ENCODE measurements at places on chromosomes 13 and 19.

- no peak for DNase-seq
Observed at GRCh38 chr19:5292822-5293611, 47.6 kb downstream of the PTPRS start.

DNA sequence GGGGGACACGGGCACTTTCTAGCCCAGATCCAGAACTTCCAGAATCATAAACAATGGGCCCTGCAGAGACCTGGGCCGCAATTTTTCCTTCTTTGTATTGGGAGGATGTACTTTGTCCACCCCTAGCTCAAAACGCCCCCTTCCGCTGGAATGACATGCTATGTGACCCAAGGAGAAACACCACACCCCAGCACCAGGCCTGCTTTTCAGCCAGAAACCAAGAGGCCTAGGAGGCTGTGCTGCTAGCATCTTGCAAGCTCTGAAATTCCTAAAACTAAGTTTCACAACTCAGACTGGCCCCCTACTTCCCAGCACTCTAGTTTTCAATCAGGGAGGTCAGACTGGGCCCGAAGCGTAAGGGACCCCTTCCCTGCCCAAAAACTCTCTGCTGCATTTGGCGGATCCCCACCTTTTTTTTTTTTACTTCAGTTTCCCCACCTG is 538 bp downstream of the LSM4 start:
- DNase-seq: no peak

- DNase-seq: no peak
Observed at GRCh38 chr13:99854366-99854765, 117.2 kb downstream of the ZIC5 start.

- no peak for DNase-seq
Observed at GRCh38 chr19:23183251-23183650, 66.4 kb downstream of the ZNF730 start.

- DNase-seq: peak; percentile 76
Observed at GRCh38 chr19:41431426-41432386, 4.5 kb upstream of the B3GNT8 start.

DNA sequence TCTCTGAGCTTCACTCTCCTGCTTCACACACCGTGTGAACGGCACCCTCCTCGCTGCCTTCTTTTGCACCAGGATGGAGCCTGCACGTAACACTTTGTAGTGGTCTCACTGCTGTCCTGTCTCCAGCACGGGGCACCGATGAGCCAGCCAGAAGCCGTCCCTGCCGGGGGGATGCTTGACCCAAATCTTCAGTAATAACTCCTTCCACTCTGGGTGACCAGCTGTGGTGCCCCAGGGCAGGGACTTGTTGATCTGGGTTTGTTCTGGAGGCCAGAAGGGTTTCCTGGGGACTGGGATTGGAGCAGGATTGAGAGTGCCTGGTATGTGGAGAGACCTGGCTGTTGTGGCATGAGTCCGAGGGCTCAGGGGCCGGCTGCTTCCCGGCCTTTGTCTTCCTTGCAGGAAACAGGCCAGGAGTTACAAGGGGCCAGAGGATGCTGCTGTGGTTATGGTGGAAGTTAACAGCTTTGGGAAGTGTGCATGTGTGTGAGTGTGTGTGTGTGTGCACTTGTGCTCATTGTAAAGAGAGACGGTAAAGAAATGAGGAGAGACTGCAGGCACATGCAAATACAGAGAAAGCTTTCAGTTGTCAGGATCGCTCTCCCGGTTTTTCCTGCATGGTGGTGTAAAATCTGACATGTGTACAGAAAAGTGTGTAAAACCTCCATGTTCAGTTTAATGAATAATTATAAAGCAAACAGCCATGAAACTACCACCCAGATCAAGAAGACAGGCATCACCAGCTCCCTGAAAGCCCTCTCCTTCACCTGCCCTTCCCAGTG is 18.9 kb downstream of the PAK4 start:
- DNase-seq: peak; percentile 25

DNA sequence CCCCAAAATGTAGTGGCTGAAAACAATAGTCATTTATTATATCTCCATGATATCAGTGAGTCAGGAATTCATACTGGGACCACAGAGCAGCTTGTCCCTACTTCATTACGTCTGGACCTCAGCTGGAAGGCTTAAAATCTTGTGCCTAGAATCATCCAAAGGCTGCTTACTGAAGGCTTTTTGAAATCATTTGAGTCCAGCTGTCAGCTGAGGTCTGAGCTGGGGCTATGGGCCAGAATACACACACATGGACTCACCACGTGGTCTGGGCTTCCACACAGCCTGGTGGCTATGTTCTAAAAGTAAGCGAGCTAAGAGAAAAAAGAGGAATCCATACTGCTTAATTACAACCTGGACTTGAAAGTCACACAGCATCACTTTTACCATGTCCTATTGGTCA is 209.2 kb downstream of the KCTD12 start:
- peak; percentile 75 for DNase-seq

DNA sequence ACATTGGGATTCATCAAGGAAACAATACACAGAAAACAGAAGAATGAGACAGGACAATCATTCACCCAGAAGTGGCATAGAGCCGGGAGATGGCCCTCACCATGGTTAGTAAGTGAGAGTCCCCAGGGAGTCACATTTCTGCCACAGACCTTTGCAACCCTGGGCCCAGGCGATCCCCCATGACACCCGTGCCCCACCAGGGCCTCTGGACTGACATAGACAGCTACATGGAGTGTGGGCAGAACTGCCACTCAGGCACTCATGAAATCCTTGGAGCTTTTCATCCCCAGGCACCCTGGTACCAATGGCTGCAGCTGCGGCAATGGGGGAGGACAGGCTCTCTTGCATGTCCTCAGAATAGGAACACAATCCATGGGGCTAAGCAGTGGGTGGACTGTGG is 174.5 kb upstream of the TRPC4 start:
- no peak for DNase-seq

- DNase-seq: no peak
Observed at GRCh38 chr19:43395561-43395960, 19.1 kb upstream of the TEX101 start.

- peak; percentile 78 for DNase-seq
Observed at GRCh38 chr19:16888629-16889365, at the start of gene F2RL3. F2RL3 (plus strand) TSS chr19:16888999; CDS start chr19:16889190, 191 bp downstream.

DNA sequence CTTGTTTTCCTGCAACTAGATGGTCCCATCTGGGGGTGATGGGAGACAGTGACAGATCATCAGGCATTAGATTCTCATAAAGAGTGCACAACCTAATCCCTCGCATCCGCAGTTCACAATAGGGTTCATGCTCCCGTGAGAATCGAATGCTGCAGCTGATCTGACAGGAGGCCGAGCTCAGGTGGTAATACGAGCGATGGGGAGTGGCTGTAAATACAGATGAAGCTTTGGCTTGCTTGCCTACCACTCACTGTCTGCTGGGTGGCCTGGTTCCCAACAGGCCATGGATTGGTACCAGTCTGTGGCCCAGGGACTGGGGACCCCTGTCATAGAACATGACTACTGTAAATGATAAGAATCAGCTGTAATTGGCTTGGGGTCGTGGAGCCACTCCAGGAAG is 28.0 kb downstream of the WDR88 start:
- DNase-seq: no peak

GRCh38 chr19:2237051-2237868 is 636 bp downstream of the SF3A2 start:
- no peak for DNase-seq

DNA sequence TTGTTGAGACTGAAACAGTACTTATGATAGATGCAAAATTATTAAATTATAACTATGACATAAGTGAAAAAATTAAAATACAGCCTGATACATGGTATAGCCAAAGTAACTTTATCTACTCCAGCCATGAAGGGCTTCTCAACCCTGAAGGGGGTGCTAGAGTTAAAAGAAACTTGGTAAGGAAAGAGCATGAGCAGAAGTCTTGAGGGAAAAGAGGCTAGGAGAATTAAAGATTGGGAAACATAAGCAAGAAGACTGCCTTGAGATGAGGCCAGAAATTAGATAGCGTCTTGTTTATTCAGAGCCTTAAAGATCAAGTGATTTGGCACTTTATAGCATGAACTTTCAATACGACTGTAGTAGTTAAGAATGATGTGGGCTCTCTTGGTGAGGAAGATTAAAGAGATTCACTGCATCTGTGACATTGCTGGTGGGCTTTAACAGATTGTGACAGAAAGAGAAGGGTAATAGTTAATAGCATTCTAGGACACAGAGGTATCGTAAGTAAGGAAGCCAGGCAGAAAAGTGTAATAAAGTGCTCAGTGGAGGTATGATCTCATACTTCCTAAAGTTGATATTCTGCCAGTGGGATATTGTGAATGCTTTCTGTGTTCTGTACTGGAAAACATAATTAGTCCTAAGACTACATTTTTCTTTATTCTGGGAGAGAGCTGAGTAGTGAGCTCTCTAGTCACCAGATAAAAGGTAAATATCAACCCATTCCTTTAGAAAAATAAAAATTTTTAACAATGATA is 385.4 kb upstream of the PRR20A start:
- no peak for DNase-seq

- peak; percentile 84 for DNase-seq
Observed at GRCh38 chr19:18418029-18418482, 1.1 kb upstream of the SSBP4 start.

- no peak for DNase-seq
Observed at GRCh38 chr19:21087871-21088270, 5.9 kb downstream of the ZNF714 start.

DNA sequence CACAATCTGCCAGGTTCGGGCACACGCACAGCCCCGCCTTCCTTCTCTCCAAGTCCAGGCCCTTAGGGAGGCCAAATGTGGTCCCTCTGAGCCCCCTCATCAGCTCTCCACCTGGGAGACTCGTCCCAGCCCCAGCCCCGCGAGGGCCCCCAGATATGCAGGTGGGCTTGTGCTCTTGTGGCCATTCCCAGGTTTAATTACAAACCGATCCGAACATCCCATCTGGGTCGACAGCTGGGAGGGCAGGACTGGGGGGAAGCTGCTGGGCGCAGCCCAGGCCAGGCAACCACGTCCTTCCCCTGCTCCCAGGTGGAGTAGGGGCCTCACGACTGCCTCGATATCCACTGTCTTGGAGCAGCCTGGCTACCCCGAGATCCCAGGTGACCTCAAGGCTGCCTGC is 7.5 kb upstream of the C2CD4C start:
- peak; percentile 31 for DNase-seq

- no peak for DNase-seq
Observed at GRCh38 chr13:91802957-91803356, 404.5 kb downstream of the GPC5 start.

DNA sequence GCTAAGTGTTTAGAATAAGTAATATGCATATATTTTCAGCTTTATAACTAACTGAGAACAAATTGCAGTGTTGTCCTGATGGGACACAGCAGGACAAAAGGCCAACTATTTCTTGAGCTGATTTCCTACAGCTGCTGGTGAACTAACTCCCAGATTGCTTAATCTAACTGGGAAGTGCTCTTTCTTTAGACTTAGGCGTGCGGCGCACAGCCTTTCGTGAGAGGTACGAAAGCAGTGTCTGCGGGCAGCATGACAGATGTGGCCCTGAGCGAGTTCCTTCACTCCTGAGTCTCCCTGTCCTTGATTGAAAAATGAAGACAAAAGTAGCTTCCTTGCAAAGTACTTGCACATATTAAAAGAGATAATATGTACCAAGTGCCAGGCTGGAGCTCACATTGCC is 47.3 kb upstream of the NPAS1 start:
- DNase-seq: no peak

DNA sequence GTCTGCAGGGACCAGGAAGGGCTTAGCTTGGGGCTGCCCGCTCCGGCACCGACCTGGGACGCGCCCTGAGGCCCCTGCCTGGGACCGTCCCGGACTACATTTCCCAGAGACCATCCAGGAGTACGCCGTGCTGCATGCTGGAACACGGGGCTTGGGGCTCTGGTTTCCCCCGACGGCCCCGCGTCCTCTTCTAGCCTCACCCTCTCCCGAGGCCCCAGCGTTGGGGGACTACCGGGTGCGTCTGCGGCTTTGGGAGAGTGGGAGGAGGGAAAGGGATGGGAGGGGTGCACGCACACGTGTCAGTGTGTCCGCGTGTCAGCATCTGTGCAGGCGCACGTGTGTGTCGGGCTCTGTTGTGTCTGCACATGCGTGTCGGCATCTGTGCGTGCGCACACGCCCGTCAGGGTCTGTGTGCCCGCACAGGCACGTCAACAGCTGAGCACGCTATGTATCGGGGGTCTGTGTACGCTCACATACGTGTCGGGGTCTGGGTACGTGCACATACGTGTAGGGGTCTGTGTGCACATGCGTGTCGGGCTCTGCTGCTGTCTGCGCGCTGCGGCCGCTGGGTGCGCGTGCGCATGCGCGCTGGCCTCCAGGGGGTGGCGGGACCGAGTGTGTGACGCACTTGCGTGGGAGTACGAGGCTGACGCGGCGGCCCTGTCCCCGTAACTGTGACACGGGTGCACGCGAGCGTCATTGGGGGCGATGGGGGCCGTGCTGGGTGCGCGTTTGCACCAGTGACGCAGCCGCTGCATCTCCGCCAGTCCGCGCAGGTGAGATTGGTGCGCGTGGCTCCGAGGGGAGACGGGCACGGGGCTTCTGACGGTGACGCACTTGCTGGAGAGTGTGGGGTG is at the start of gene ZNF331:
TSS of gene ZNF331 (plus strand) at position 625 of the 857 bp plus-strand sequence. CDS start 31,232 bp downstream, outside the sequence.
- DNase-seq: peak; percentile 90

DNA sequence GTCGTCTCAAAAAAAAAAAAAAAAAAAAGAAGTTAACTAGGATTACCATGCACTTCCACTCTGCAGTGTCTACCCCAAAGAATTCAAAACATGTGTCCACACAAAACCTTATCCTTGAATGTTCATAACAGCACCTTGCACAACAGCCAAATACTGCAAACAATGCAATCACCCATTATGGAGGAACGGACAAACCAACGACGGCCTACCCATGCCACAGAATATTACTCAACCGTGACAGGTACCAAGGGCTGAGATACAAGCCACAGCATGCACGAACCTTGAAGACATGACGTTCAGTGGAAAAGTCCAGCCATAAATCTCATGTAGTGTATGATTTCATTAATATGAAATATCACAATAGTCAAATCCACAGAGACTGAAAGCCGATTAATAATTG is 3.0 kb upstream of the SHISA7 start:
- no peak for DNase-seq

DNA sequence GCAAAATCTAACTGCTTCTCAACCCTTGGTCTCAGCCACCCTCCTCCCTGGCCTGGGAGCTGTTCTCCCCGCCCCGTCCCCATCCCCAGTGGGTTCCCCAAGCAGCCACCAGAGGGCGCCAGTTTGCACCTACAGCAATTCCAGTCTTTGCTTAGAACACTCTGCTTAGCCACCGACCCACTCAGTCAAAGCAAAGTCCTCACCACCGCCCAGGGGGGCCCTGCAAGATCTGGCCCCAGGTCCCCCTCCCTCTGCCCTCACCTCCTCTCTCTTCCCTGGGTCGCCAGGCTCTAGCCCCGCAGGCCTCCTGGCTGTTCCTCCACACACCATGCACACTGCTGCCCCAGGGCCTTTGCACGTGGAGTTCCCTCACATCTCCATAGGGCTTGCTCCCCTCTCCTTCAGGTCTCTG is 12.4 kb downstream of the TMEM143 start:
- DNase-seq: peak; percentile 87

DNA sequence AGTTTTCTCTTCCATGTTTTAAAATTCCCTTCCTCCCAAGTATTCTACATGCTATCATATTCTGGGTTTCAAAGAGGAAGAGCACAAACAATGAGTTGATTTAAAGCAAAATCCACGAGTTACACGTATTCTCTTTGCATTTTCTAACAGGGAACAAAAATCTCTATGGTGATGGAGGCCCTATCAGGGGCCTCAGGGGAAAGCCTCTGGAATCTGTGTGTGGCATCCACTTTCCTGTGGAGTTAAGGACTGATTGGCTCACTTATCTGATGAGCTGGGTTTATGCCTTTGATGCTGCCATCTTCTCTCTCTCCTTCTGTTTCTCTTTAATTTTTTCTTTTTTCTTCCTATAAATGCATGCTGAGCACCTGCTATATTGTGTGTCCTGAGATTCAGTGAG is 14.8 kb downstream of the OLFM4 start:
- no peak for DNase-seq

- no peak for DNase-seq
Observed at GRCh38 chr19:48784527-48784926, 26.3 kb downstream of the BCAT2 start.
